ENCODE measurements at places on chromosomes 13 and 19.

GRCh38 chr13:32277839-32278238, 37.3 kb downstream of the ZAR1L start:
- DNase-seq: no peak

GRCh38 chr13:95914991-95915501, 138.2 kb downstream of the UGGT2 start:
- no peak for DNase-seq

GRCh38 chr13:102875256-102875655, 29.4 kb downstream of the ERCC5 start:
- no peak for DNase-seq

DNA sequence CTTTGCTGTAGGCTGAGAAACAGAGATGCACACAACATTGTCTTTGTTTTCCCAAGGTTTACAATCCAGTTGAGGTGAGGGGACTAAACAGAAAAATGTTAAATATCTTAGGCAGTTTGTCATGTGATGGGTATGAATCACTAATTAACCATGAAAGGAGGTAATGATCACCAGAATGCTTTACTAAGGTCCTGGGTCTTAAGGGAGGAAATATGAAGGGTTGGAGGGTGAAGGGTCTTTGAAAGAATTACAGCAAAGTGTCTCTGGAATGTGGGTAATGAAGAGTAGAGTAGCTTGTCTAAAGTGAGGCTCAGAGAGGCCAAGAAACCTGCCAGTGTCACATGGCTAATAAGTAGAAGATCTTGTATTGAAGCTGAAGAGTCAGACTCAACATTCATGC, 19.0 kb downstream of the BIVM start:
- peak; percentile 90 for DNase-seq

DNA sequence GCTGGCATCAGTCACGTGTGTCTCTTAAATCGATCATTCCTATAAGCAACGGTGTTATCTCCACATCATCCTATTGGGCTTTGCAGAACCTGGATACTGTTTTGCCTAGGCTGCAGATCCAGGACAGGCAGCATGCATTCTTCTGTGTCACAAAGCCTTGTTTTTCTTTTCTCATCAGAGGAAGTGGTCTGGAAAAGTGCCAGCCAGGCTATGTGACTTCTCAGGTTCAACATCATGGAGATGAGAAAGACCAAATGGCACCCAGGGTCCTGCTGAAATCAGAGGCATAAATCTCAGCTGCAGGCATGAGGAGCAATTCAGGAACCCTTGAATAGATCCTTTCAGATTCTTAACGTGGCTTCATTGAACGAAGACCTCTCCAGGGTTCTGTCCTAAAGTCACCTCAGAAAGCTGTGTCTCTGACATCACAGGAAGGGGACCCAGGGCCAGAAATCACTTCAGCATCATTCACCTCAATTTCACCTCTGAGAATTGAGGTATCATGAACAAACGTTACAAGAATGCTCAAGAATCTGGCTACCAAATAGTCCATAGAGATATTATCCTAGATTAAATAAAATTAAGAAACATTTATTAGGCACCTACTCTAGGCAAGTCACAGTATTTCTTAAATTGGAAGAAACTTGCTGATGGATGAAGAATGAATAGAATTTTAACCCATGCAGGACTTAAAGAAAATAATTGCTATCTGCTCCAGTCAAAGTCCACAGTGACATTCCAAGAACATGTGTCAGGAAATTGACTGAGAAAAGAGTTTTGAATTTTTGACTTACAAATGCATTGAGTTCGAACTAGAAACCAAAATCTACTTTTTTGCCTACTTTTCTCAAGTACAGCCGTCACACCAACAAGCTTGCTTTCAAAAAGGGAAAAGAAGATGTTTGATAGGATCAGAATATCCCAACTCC, 124.1 kb downstream of the COG6 start:
- no peak for DNase-seq

- DNase-seq: no peak
Measured at GRCh38 chr19:17415121-17415520, 4.7 kb upstream of the MVB12A start.

DNA sequence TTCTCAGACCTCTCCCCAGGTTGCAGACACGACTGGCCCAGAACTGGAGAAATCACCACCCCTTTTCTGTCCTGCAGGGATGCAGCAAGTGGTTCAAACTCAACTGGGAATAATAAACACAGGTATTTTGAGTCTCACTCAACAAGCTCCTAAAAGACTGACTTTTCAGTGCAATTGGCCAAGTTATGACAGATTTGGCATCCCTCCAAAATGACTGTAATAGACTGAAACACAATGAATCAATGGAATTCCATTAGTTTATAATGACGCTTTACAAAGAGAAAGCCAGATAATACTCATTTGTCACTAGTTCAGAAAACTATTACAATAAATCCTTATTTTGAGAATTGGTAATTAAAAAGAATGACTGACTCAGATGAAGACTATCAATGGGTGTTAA, 38.1 kb downstream of the MIPEP start:
- peak; percentile 67 for DNase-seq

DNA sequence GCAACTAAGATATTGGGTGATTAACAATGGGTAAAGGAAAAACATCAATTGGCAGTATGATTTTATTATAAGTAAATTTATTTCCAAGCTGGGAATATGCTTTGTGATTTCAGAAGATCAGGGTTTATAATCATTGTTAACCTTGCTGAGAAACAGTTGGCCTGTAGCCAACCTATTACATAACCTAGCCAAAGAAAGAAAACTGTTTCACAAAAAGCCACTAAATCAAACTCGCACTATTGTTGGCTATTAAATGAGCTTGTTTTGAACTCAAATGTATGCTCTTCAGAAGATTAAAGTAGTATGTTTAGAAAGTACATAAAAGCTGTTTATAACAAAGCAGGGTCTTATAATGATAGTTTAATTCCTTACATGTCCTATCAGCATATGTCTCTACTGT, 151.7 kb downstream of the LHFPL6 start:
- DNase-seq: peak; percentile 47

DNA sequence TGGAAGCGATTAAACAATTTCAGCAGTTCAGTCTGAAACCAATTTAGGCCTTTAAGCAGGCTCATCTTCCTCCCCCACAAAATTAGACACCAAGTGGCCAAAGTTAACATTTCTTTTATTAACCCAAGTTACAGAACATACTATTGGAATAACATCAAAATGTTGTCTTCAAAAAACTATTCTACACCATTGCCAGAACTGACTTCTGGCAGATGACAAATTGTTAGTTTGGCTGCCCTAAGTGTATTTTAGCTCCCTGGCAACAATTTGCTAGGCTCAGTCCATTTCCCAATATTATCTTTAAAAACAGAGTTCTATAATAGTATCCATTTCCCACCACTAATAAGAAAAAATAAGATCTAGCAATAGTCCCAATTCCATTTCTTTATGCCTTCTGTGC, 107.8 kb downstream of the SGCG start:
- DNase-seq: no peak

DNA sequence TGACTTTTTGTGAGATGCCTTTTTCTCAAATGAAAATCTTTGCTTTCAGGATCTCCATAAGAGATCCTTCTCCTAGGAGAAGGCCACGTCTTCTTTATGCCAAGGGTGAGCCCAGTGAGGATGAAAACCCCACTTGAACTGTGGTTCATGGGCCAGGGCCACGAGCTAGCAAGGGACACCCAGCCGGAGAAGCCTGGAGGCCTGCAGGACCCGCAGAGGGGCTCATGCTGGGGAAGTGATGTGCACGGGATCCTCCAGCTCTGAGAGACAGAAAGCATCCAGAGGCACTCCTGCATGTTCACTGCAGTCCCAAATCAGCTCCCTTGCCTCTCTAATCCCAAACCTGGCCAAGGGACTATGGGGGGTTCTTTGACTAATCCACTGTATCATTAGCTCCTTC, 168.9 kb downstream of the UQCRFS1 start:
- no peak for DNase-seq

DNA sequence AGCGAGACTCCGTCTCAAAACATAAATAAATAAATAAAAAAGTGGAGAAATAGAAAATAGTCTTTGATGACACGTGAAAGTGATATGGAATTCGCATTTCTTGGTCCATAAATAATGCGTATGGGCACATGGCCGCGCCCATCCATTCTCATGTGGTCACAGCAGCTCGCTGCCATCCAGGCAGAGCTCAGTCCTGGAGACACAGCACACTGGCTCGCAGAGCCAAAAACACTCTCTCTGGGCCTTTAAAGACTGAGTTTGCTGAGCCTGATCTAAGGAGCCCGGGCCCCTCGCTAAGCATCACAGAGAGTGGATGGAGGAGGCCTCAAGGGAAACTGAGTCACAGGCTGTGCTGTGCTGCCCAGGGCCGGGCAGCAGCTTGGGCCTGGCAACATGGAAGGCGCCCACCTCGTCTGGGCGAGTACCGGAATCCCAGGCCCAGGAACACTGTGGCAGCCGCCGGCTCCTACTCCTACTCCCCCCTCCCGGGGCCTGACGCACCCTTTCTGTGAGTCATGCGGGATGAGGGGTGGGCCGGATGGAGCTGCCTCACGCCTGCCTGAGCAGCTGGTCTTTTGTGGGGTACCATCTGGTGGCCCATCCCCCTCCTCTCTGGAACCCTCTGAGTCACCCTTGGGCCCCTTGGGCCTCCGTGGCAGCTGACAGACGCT, 28.9 kb upstream of the CACTIN start:
- peak; percentile 66 for DNase-seq

GRCh38 chr19:56953470-56953869, 112.9 kb upstream of the PEG3 start:
- no peak for DNase-seq

DNA sequence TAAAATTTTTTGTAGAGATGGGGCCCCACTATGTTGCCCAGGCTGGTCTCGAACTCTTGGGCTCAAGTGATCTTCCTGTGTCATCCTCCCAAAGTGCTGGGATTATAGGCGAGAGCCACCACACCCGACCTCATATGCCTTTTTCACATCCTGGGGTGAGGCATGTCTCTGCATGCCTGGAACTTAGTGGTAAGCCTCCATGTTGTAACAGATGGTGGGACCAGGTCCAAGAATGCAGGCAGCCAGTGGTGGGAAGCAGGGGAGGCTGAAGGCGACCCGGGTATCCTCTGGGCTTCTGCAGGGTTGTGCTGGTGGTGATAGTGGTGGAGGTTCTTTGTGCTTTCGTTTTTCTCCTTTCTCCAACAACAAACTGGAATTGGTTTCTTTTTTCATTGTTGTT, 30.1 kb upstream of the CCDC124 start:
- no peak for DNase-seq

DNA sequence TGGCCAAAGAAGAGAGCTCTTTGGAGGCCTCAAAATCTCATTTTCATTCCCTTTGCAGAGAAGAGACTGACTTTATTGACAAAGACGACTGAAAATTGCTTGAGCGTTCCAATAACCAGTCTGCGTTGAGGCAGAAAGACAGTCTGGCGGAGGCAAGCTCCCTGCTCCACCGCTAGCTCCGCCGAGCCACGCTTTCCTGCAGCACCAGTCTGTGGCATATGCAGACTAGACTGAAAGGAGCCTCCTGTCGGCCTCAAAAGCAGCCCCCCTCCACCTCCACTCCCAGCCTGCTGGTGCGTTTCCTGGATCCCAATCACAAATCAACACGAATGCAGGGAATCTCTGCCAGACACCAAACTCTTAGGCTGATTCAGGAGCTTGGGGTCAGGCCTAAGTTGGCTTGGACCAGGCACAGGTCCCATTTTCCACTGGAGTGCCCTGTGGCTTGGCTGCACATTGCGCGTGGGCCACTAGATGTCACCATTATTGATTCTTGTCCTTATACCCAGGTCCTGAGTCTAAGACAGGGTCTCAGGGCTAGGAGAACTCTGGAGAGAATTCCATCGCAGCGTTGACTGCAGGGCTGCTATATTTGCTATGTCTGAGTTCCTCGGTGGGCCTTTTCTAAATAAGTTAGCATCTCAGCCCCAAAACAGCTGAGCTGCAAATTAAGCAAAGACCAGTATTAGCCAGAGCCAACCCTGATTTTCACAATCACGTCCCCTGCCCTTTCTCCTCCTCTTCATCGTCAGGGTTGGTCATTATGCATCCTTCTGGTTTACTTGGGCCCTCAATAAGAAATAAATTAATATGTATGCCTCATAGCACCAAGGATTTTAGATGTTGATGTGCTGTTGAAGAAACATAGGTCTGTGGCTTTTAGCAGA, 5.2 kb upstream of the ZNF507 start:
- DNase-seq: no peak

DNA sequence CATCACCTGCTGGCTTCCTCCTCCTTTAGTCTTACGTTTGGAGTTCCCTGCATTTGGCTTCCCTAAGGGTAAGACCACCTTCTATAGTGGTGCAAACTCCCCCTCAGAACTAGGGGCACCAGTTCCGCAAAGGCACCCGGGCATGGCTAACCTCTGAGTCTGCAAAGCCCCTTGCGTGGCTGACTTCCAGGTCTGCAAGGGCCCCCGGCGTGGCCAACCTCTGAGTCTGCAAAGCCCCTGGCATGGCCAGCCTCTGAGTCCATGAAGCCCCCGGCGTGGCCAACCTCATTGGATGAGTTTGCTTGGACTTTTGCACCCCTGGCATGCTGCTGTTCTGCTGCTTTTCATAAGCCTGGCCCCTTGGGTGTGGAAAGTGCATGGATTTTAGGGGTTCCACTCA, 5.1 kb downstream of the MCF2L start:
- no peak for DNase-seq

- DNase-seq: no peak
Measured at GRCh38 chr19:46825731-46826055, 25.0 kb downstream of the AP2S1 start.

- DNase-seq: no peak
Measured at GRCh38 chr13:40255551-40255950, 410.9 kb downstream of the FOXO1 start.

DNA sequence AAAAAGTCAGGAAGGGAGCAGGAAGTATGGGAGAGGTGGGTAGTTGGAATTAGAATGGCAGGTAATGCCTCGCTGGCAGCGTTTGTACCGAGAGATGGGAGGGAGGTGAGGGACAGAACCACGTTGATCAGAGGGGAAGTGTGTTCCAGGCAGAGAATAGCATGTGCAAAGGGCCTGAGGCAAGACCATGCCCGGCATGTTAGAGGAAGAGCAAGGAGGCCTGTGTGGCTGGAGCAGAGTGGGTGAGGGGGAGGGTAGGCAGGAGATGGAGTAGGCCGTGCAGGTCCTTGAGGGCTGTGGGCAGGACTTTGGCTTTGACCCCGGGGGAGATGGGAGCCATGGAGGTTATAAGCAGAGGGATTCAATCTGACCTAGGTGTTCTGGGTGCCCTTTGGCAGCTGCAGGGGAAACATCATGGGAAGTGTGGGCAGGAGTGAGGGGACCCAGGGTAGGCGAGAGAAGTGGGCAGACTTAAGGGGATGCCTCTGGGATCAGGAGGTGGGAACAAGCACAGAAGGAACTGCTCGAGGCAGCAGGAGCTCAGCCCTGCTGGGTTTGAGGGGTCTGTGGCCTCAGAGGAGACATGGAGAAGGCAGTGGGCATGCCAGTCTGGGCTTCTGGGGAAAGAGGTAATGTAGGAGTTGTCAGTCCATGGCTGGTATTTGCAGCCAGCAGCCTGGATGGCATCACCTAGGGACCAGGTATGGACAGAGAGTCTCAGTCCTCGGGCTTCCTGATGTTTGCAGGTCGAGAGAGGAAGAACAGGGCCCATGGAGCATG, 48.8 kb downstream of the CD320 start:
- DNase-seq: no peak

- no peak for DNase-seq
Measured at GRCh38 chr19:18789422-18789869, 1.7 kb downstream of the COMP start.
